Hypothalamus (tissue), 51 donors: ENCODE measurements at places on chromosomes 7 and 10.

GRCh38 chr7:44463169-44463808 lies 27.2 kb downstream of the NUDCD3 start:
- DNase-seq: no peak

DNA sequence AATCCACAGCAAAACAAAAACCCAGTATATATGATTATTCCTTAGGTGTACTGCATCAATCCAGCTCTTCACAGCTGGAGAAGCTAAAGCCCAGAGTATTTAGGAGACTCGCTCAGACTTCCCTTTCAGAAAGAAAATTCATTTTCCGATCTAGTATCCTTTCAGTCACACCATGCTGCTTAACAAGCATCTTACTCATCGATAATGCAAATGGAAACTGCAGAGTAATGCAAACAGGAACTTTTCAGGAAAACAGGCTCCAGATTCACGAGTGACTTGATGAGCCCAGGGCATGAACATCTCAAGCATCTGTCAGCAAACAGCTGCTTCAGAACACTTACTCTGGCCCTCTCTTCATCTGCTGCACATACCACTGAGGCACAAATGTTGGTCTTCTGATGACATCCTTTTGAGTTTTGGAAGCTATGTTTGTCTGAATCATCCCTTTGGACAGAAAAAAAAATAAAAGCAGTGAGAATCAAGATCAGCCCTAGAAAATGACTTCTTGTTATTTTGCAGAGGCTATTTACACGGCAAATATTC lies 24.9 kb upstream of the ZC3HAV1L start:
- DNase-seq: no peak

DNA sequence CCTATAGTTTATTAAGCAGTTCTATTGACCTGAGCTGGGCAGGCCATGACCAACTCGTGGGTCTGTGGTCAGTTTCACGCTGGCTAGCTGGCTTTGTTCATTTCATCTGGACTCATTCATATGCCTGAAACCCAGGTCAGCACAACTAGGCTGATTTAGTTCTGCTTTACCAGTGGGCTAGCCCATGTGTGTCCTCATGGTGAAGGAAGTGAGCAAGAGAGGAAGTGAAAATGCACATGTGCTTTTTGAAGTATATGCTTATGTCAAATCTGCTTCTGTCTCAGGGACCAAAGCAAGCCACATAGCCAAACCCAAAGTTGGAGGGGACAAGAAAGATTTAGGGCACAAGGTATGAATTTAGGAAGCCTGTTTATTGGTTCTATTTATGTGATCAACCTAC lies 154.5 kb downstream of the RNF133 start:
- DNase-seq: no peak

GRCh38 chr10:130580975-130581374 lies 444.8 kb downstream of the GLRX3 start:
- DNase-seq: no peak

GRCh38 chr10:75646916-75647315 lies 215.5 kb downstream of the LRMDA start:
- no peak for DNase-seq
